Colonic mucosa (tissue), 4 donors: ENCODE measurements at places on chromosomes 3 and 15. TPM values are rescaled to one million over a fixed set of nuclear protein-coding genes. Genes with fewer than 3 reads are reported as not detected.
A peak's percentile ranks its signal among the peaks of the same experiment; 100 is the strongest.

GRCh38 chr3:63791974-63792373, 27.1 kb upstream of the C3orf49 start:
- no peak overlapping the region for H3K4me3 ChIP-seq
- DNase-seq = no peak
- no peaks in the 10 kb centered on the region for H3K36me3 ChIP-seq
- no peaks in the 10 kb centered on the region for H3K27me3 ChIP-seq
- no peaks in the 10 kb centered on the region for H3K4me1 ChIP-seq
- H3K27ac ChIP-seq = no peak overlapping the region

KNL1 gene
- total RNA-seq = 18.8 TPM

DNA sequence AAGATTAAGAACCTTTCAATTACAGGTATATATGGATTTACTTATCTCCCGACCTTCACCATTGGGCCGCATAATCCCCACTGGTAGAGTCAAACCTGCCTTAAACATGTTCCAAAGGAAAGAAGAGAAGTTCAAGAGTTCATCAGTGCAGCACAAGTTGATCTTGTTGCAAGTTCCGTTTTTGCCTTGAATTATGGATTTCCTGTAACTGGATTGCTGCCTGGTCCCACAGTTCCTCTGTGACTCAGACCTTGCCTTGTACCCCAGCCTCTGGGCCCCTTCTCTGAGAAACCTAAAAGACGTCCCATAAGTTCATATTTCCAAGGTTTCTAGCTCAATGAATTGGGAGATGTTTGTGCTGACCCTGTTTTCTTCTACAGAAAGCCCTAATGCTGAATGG, 112.5 kb upstream of the THBS1 start:
- no peaks in the 10 kb centered on the region for H3K4me1 ChIP-seq
- H3K27ac ChIP-seq = peak overlapping the region; percentile 42
- no peaks in the 10 kb centered on the region for H3K36me3 ChIP-seq

DNA sequence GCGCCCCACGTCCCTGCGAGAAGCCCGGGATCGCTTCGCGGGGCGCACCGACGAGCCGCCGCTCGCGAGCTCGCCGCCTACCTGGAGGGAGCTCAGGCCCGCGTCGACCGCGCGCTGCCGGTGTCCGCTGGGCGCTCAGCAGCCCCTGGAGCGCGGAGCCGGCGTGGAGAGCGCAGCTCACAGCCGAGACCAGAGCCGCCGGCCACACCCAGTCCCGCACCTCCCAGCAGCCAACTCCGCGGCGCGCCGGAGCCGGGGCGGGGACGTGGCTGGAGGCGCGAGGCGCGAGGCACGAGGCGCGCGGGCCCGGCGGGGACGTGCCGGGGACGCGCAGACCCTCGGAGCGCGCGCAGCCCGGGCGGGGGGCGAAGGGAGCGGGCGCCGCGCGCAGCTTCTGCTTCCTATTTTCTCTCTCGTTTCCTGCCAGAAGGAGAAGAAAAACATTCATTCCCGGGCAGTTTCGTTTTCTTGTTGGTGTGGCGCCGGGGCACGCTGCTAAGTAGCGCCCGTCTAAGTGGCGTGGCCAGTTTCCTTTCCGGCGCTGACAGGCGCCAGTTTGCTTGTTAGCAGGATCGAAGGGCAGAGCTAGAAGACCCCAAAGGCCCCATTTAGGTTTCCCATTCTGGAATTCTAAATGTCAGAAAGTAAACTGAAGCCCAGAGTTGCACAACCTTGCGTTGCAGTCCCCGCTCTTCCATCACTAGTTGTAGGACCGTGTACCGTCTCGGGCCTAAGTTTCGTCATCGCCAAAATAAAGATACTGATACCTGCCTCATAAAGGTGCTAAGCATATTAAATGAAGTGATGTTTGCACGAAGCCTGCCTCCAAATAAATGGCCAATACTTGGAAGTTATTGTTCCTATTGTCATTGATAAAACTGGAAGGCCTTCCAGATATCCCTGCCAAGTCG, at the start of gene GNB4:
Gene GNB4 (minus strand): TSS at position 206 of the 911 bp plus-strand sequence. CDS start 25,270 bp downstream, outside the sequence.
- H3K4me3 ChIP-seq = peak within 1 kb of the TSS; percentile 36
- peak; percentile 61 for DNase-seq
- H3K27ac ChIP-seq = peak within 1 kb of the TSS; percentile 79
- H3K27me3 ChIP-seq = no peaks in the 10 kb centered on the region
- H3K36me3 ChIP-seq = no peaks in the 10 kb centered on the region

AQP9 gene
- 0.98 TPM for total RNA-seq

IL20RB gene
- 0.96 TPM for total RNA-seq

DNA sequence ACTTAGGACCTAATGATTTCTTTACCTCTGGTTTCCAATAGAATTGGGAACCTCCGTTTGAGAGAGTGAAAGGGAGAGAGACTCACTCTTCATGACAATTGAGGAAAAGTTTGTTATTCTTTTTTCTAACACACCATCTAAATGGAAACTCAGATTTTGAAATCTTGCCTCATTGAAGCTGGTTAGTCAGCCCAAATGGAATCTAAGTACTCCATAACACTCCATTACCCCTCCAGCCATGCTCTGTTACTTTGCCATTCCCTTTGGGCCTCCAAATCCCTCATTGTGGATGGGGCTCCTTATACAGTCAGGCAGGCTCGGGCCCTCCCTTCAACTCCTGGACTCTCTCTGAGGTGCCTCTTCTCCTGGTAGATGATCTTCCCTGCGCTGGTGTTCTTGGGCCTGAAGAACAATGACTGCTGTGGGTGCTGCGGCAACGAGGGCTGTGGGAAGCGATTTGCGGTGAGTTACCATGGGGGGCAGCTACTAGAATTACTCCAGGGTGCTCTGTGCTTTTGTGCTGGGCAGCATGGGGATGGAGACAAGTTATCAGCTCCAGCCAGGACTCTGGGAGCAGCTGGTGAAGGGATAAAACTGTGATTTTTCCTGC, 1.1 kb downstream of the TM4SF4 start:
- peaks cover 19% of the 10 kb centered on the region for H3K4me1 ChIP-seq
- no peaks in the 10 kb centered on the region for H3K36me3 ChIP-seq
- no peak overlapping the region for H3K4me3 ChIP-seq
- no peaks in the 10 kb centered on the region for H3K27me3 ChIP-seq
- DNase-seq = no peak

DNA sequence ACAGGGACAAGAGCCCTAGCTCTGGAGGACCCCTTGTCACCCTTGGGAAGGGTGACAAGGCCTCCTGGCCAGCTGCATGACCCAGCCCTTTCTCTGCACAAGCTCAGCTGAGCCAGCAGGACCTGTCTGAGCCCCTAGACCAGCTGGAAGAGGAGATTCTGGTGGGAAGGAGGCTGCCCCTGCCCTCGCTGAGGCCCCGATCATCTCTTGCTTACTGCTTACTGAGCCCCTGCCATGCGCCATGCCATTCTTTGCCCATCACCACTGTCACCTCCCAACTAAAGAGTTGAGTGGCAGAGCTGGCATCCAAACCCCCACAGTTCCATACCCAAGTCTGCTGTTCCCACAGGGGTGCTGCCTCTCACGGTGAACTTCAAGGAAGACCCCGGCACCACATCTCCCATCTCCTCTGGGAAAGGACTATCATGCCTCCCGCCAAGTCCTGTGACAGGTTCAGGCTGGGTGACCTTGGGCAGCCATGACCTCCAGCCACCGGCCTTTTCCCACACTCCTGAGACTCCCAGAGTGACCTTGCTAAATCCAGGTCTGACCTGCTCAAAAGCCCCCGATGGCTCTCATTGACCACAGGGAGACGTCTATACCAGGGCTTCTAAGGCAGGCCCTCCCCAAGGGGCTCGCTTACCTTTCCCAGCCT, 34.0 kb downstream of the ACSBG1 start:
- no peaks in the 10 kb centered on the region for H3K36me3 ChIP-seq
- peak; percentile 11 for DNase-seq
- no peaks in the 10 kb centered on the region for H3K4me1 ChIP-seq

DNA sequence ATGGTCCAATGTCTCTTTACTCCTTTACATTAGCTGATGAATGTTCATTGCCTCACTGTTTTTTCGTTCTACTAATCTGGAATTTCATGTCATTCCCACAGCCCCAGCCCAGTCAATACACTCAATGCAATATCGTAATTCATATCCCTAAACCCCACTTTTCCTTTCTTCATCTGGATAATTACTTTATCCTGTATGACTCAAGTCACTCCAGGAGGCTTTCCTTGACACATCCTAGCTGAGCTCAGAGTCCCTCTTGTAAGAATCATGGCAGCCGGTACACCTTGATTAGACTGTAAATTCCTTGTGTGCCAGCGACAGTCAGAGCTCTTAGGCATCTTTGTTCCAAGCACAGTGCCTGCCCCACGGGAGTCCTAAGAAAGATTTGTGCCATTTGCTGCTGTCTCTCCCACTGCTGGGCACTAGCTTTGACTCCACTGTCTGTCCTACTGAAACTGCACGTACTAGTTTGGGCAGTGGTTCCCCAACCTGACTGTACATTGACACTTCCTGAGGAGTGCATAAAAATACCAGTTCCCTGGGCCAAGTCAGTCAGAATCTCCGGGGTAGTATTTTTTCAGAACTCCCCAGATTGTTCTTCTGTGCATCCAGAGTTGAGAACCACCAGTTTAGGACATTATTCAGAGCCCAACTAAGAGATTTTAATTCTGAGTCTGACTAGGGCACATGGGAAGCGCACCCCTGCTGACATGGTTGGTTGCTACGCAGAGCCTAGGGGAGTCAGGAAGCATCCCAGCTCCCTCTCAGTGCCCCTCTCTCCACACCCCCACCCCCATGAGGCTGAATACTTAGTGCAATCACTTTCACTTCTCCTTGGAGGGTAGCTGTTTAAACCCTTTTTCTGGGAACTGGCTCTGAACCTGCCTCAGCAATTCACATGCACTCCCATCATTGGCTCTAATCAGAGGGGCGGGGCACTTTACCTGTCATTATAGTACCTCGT, 19.5 kb upstream of the C3orf70 start:
- no peaks in the 10 kb centered on the region for H3K27me3 ChIP-seq
- no peak overlapping the region for H3K27ac ChIP-seq
- H3K4me3 ChIP-seq = no peak overlapping the region
- H3K4me1 ChIP-seq = peaks cover 10% of the 10 kb centered on the region

GRCh38 chr15:96428742-96429141, 98.2 kb downstream of the NR2F2 start:
- H3K4me3 ChIP-seq = no peak overlapping the region
- no peaks in the 10 kb centered on the region for H3K4me1 ChIP-seq
- no peak overlapping the region for H3K27ac ChIP-seq
- no peak for DNase-seq
- H3K27me3 ChIP-seq = no peaks in the 10 kb centered on the region
- no peaks in the 10 kb centered on the region for H3K36me3 ChIP-seq

REC114 gene
- not detected for total RNA-seq

GRCh38 chr3:115814778-115815380, 191.6 kb downstream of the GAP43 start:
- H3K27ac ChIP-seq = no peak overlapping the region
- H3K36me3 ChIP-seq = no peaks in the 10 kb centered on the region
- no peaks in the 10 kb centered on the region for H3K27me3 ChIP-seq
- peak; percentile 74 for DNase-seq
- H3K4me1 ChIP-seq = no peaks in the 10 kb centered on the region

TIMP4 gene
- 2.0 TPM for total RNA-seq

- no peaks in the 10 kb centered on the region for H3K36me3 ChIP-seq
- H3K27ac ChIP-seq = no peak overlapping the region
- DNase-seq = no peak
These were observed 26.8 kb upstream of the TRH start for GRCh38 chr3:129947538-129948240.

HACL1 gene
- 19.1 TPM for total RNA-seq

- H3K36me3 ChIP-seq = no peaks in the 10 kb centered on the region
- no peak for DNase-seq
- no peaks in the 10 kb centered on the region for H3K27me3 ChIP-seq
- no peak overlapping the region for H3K4me3 ChIP-seq
- H3K27ac ChIP-seq = no peak overlapping the region
These were observed 28.7 kb upstream of the HACD2 start for GRCh38 chr3:123613543-123613942.

DNA sequence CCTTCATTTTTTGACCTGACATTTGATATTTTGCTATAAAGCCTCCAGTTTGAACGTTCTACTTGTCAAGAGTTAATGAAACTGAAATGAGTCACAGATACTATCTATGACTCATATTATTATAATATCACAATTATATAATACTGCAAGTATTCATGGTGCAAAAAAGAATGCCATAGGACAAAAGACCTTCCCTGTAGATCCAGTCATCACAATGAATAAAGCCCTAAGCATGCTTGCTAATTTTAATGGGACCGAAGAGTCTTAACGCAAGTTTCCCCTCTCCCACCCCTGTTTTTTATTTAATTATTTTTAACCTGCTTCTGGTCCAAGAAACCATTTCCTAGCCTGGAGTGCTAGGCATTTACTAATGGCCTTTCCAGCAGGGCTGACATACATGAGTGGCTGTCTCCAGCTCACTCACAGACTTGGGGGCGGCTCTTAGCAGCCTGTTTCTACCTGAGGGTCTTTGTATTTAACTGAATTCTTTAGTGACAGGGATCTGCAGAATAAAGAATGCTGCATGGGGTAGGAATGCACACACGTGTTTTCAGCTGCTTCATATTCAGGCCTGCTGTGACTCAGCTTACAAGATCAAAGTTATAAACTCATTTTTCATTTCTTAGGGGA, 61.2 kb downstream of the THBS1 start:
- H3K36me3 ChIP-seq = no peaks in the 10 kb centered on the region
- H3K4me3 ChIP-seq = no peak overlapping the region
- H3K27ac ChIP-seq = peak overlapping the region; percentile 48

GRCh38 chr3:37670961-37671483, 190.7 kb upstream of the CTDSPL start:
- no peaks in the 10 kb centered on the region for H3K36me3 ChIP-seq
- no peak for DNase-seq
- no peaks in the 10 kb centered on the region for H3K27me3 ChIP-seq
- H3K27ac ChIP-seq = no peak overlapping the region
- H3K4me1 ChIP-seq = peaks cover 10% of the 10 kb centered on the region

DNA sequence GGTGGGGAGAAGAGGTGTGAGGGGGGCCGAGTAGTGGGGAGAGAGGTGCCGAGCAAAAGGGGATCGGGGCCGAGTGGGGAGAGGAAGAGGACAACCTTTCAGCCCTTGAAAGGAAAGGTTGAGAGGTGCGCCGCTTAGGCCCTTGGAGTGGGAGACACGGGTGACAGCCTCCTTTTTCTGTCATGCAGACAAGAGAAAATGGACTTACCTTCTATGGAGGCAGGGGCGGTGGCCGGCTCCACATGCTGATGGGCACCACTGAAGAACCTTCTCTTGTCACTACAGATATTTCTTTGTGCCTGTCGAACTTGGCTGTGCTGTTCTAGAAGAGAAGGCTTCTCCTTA, 421 bp downstream of the KLHL18 start:
- DNase-seq = peak; percentile 39
- H3K36me3 ChIP-seq = no peaks in the 10 kb centered on the region
- no peaks in the 10 kb centered on the region for H3K27me3 ChIP-seq
- H3K27ac ChIP-seq = peak overlapping the region; percentile 90
- H3K4me3 ChIP-seq = peak overlapping the region; percentile 93
- H3K4me1 ChIP-seq = peaks cover 4% of the 10 kb centered on the region

KLHL40 gene
- not detected for total RNA-seq
